Heart right ventricle (tissue), 16 donors: ENCODE measurements at places on chromosomes 3 and 15.

DNA sequence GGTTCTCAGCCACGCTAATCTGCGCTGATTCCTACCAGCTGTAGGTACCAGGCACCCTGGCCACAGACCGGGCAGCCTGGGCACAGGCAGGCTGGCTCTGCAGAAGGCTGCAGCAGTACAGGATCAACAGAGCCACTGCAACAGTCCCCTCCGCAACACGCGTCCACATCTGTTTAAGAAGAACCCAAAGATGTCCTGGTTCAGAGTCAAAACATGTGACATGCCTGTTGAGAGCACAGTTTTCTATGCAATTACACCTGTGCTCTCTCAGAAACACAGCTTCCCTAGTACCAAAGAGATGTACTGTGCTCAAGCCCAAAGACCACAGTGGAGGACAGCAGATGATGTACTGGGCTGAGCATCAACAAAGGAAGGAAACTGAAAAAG, 18.8 kb downstream of the LRIG1 start:
- H3K36me3 ChIP-seq = no peaks in the 10 kb centered on the region
- H3K27me3 ChIP-seq = no peaks in the 10 kb centered on the region
- peaks cover 63% of the 10 kb centered on the region for H3K4me1 ChIP-seq
- peak overlapping the region; percentile 90 for H3K27ac ChIP-seq
- no peak for DNase-seq

DNA sequence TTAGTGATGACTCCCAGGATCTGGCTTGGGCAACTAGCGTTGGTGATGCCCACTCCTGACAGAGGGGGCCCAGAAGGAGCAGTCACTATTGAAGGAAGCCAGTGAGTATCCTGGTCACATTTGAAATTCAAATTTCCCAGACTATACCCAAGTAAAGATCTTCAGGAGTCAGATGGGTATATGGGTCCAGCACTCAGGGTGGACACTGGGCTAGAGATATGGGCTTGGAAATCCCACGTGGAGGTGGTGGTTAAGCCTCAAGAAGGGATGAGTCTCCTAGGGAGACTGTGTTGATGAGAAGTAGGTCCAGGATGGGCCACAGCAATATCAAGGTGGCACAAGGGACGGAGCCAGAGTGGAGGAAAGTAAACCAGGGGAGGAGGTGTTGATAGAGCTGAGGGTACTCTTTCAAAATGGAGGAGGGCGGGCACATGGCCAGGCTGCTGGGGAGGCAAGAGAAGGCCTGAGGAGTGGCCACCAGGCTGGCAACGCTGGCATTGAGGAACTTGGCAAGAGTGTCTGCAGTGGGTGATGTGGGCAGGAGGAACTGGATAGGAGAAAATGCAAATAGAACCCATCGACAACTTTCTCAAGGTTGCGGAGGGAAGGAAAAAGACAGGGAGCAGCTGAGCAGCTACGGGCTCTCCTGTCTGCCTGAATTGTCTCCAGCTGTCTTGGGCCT, 3.7 kb upstream of the SLCO2A1 start:
- H3K27me3 ChIP-seq = peaks cover 12% of the 10 kb centered on the region
- no peak for DNase-seq
- H3K4me1 ChIP-seq = peaks cover 10% of the 10 kb centered on the region
- no peak overlapping the region for H3K4me3 ChIP-seq
- H3K27ac ChIP-seq = no peak overlapping the region

DNA sequence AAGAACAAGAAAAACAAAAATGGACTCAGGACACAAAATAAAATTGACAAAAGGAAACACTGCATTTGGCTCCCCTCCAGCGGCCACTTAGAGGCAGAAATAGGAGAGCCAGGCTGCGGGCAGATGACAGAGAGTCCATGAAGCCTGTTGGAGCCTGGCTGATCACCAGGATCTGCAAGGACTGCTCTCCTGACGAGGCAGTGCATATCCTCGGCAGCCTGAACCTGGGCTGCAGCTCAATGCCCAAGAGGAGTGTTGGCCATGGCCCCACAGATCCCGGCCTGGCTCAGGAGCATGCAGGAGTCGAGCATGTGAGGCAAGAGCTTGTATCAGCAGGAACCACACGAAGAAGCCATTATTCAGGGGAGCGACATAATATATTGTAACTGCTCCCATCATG, 199.8 kb downstream of the STT3B start:
- H3K4me3 ChIP-seq = no peak overlapping the region
- H3K4me1 ChIP-seq = peaks cover 16% of the 10 kb centered on the region
- peak; percentile 52 for DNase-seq
- H3K27ac ChIP-seq = no peak overlapping the region
- no peaks in the 10 kb centered on the region for H3K27me3 ChIP-seq

DNA sequence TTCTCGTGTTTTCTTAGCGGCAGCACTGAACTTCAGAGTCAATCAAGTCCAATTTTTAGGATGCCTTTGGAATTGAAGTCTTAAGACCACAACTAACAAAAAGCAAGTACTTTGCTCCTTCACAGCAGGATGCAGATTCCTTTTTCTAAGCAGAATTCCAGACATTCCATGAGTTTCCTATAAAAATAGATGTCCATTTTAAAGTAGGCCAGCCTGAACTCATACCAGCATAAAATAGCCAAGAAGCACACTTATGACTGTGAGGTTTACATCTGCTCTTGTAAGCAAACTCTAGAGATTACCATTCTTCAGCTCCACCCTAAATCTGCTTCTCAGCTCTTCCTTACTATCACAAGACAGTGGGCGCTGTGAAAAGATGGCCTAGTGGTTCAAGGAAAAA, 85.8 kb downstream of the THBS1 start:
- DNase-seq = no peak
- peaks cover 15% of the 10 kb centered on the region for H3K4me1 ChIP-seq
- H3K27me3 ChIP-seq = no peaks in the 10 kb centered on the region
- no peak overlapping the region for H3K4me3 ChIP-seq

GRCh38 chr15:93105485-93105884, 16.5 kb upstream of the RGMA start:
- H3K27ac ChIP-seq = no peak overlapping the region
- no peak for DNase-seq
- no peaks in the 10 kb centered on the region for H3K36me3 ChIP-seq
- peaks cover 35% of the 10 kb centered on the region for H3K27me3 ChIP-seq

DNA sequence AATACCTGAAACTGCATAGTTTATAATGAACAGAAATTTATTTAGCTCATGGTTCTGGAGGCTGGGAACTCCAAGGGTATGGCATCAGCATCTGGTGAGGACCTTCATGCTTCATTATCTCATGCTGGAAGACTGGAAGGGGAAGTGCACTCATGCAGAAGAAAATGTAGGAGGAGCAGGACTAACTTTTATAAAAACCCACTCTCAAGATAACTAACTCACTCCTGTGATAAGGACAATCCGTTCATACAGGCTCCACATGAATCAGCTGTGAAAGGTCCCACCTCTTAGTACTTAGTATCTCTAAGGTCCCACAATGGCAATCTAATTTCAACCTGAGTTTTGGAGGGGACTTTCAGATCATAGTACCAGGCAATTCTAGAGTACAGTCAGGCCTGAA, 33.6 kb upstream of the APH1B start:
- DNase-seq = no peak
- H3K27me3 ChIP-seq = no peaks in the 10 kb centered on the region
- H3K4me3 ChIP-seq = no peak overlapping the region
- peak overlapping the region; percentile 58 for H3K27ac ChIP-seq
- peaks cover 32% of the 10 kb centered on the region for H3K4me1 ChIP-seq

DNA sequence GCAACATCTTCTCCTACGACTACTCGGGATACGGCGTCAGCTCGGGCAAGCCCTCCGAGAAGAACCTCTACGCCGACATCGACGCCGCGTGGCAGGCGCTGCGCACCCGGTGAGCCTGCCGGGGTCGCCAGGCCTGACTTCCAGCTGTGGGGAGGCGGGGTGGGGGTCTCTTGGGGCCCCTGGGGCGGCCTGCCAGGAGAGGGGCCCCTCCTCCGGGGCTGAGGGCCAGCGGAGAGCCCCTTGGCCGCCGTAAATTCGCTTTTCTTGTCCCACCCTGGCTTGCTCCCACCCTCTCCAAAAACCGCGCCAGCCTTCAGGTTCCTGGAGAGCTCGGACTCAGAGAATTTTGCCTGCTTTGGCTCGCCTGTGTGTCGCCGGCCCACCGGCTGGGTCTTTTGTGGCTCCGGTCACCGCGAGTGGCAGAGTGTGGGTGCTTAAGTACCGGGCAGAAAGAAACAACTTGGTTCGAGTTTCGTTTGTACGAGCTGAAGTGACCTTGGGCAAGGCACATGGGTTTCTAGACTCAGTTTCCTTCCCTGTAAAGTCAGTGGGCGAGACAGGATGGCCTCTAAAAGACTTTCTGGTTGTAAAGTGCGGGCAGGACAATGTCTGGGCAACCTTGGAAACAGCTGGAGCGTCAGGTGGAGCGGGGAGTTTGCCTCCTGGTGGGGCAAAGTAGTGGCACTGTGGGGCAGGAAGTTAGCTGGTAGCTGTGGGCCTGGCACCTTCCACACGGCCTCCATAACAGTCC, 976 bp downstream of the ABHD17C start:
- peak; percentile 16 for DNase-seq
- H3K4me3 ChIP-seq = peak overlapping the region; percentile 46
- H3K4me1 ChIP-seq = peaks cover 16% of the 10 kb centered on the region
- no peaks in the 10 kb centered on the region for H3K27me3 ChIP-seq

DNA sequence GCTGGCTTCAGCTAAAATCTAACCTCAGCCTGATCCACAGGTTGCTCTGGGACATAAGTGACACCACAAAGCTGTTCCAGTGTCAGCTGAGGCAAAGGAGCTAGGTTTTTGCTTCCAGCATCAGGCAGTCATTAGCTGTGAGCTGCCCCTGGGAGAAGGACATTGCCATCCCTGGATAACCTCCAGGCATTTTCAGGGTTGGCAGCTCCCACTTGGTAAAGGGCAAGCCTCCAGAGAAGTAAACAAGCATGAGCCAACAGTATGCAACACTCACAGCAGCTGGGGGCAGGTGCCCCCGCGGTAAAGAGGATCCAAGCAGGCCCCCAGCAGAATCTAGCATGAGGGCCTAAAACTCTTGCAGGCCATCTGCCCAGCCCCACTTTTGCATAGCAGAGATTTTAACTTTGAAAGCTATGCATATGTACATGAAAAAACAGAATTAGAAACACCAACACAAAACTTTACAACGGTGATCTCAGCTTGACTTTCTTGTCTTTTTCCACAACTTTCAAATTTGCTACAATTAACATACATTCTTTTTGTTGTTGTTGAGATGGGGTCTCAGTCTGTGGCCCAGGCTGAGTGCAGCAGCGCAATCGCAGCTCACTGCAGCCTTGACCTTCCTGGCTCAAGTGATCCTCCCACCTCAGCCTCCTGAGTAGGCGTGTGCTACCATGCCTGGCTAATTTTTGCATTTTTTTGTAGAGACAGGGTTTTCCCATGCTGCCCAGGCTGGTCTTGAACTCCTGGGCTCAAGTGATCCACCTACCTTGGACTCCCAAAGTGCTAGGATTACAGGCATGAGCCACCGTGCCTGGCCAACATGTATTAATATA, 83.8 kb upstream of the TPM1 start:
- peak overlapping the region; percentile 71 for H3K27ac ChIP-seq
- no peaks in the 10 kb centered on the region for H3K27me3 ChIP-seq
- peak; percentile 61 for DNase-seq
- peaks cover 41% of the 10 kb centered on the region for H3K4me1 ChIP-seq

GRCh38 chr3:105085506-105085905, 281.2 kb upstream of the ALCAM start:
- H3K4me3 ChIP-seq = no peak overlapping the region
- H3K4me1 ChIP-seq = no peaks in the 10 kb centered on the region
- no peak overlapping the region for H3K27ac ChIP-seq
- H3K36me3 ChIP-seq = no peaks in the 10 kb centered on the region
- H3K27me3 ChIP-seq = no peaks in the 10 kb centered on the region
- DNase-seq = no peak

GRCh38 chr3:140953028-140953960, 11.7 kb downstream of the SLC25A36 start:
- H3K27ac ChIP-seq = no peak overlapping the region
- DNase-seq = no peak
- no peak overlapping the region for H3K4me3 ChIP-seq
- no peaks in the 10 kb centered on the region for H3K36me3 ChIP-seq

- no peak for DNase-seq
- no peak overlapping the region for H3K27ac ChIP-seq
- H3K4me3 ChIP-seq = no peak overlapping the region
- no peaks in the 10 kb centered on the region for H3K4me1 ChIP-seq
- no peaks in the 10 kb centered on the region for H3K27me3 ChIP-seq
- no peaks in the 10 kb centered on the region for H3K36me3 ChIP-seq
Observed at GRCh38 chr3:187434524-187434923, 66.3 kb downstream of the RTP4 start.

- no peak overlapping the region for H3K27ac ChIP-seq
- no peak for DNase-seq
- peaks cover 8% of the 10 kb centered on the region for H3K4me1 ChIP-seq
- no peak overlapping the region for H3K4me3 ChIP-seq
- no peaks in the 10 kb centered on the region for H3K36me3 ChIP-seq
Observed at GRCh38 chr15:68768321-68768720, 52.4 kb downstream of the ANP32A start.

- H3K4me3 ChIP-seq = no peak overlapping the region
- H3K27ac ChIP-seq = no peak overlapping the region
- DNase-seq = no peak
- H3K4me1 ChIP-seq = peaks cover 64% of the 10 kb centered on the region
- H3K27me3 ChIP-seq = no peaks in the 10 kb centered on the region
Observed at GRCh38 chr3:120052677-120053076, 41.6 kb downstream of the GSK3B start.

- H3K27me3 ChIP-seq = no peaks in the 10 kb centered on the region
- no peak overlapping the region for H3K27ac ChIP-seq
- H3K36me3 ChIP-seq = no peaks in the 10 kb centered on the region
- no peak overlapping the region for H3K4me3 ChIP-seq
- no peak for DNase-seq
- peaks cover 3% of the 10 kb centered on the region for H3K4me1 ChIP-seq
Observed at GRCh38 chr3:141557961-141558706, 71.3 kb downstream of the RASA2 start.

DNA sequence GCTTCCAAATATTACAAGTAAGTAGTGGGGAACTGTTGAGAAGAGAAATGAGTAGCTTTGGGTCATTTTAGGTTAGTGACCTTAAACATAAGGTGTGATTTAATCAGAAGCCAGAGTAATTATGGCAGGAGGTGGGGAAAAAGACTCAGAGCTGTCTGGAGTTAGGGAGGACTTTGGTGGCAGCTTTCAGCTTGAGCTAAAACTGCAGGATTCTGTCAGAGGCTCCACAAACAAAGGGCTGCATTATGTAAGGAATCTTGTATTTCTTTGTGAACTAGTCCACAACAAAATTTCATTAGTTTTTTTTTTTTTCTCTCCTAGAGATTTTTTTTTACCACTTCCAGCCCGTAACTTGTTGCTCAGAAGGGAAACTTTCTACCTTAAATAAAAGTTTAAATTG, 345.3 kb downstream of the TIGIT start:
- no peak for DNase-seq
- no peaks in the 10 kb centered on the region for H3K4me1 ChIP-seq
